ENCODE measurements at places on chromosomes 12 and 14.

DNA sequence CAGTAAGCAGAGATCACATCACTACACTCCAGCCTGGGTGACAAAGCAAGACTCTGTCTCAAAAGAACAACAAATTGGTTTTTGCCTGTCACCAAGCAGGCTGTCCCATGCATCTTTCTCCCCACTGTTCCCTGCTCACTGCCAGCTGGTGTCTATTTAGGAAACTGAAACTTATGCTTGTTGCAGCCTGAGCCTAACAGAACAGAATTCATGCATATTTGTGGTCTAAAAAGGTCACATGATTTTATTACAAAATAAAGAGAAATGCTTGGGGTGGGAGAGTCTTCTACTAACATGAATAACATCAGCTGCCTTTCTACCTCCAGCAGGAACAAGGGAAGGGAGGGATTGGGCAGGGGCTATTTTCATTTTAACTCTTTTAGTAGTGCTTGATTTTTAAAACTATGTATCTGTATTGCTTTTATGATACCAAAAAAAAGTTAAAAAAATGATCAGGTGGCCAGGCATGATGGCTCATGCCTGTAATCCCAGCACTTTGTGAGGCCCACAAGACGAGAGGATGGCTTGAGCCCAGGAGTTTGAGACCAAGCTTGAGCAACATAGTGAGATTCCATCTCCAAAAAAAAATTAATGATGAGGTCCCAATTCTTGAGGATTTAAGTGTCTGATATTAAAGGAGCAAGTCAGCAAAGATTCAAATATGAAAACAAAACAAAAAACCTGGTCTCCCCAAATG is 923 bp downstream of the STAT2 start:
- H3K4me3 ChIP-seq: peak overlapping the region; percentile 86
- no peaks in the 10 kb centered on the region for H3K27me3 ChIP-seq
- peaks cover 50% of the 10 kb centered on the region for H3K4me1 ChIP-seq
- peak; percentile 28 for DNase-seq
- H3K27ac ChIP-seq: peak overlapping the region; percentile 91

DNA sequence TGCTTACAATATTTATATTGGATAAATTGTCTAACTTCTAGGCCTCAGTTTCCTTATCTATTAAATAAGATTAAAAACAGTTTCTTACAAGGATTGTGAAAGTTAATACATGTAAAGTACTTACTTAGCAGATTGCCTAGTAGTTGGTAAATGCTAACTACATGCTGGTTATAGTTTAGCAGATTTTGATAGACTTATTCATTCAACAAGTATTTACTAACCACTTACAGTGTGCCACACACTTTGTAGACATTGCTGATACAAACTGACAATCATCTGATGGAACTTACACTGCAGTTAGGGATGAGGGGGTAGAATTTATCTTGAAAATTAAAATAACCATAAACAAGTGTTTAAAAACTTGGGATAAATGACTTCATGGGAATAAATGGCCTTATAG is 50.4 kb downstream of the ARID2 start:
- no peaks in the 10 kb centered on the region for H3K36me3 ChIP-seq
- no peak for DNase-seq
- H3K4me3 ChIP-seq: no peak overlapping the region
- peaks cover 4% of the 10 kb centered on the region for H3K4me1 ChIP-seq
- no peak overlapping the region for H3K27ac ChIP-seq

DNA sequence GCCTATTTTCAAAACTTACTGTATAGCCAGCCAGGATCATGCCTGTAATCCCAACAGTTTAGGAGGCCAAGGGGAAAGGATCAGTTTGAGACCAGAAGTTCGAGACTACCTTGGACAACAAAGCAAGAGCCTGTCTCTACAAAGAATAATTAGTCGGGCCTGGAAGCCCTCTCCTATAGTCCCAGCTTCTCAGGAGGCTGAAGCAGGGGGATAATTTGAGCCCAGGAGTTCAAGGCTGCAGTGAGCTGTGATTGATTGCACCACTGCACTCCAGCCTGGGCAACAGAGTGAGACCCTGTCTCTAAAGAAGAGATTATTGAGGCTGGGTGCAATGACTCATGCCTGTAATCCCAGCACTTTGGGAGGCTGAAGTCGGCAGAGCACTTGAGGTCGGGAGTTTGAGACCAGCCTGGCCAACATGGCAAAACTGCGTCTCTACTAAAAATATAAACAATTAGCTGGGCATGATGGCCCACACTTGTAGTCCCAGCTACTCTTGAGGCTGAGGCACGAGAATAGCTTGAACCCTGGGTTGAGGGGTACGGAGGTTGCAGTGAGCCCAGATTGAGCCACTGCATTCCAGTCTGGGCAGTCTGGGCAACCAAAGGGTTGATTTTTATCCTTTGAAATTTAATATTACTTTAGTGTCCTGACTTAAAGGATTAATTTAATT is 14.1 kb downstream of the EID3 start:
- no peaks in the 10 kb centered on the region for H3K27me3 ChIP-seq
- no peak overlapping the region for H3K27ac ChIP-seq
- DNase-seq: no peak
- no peaks in the 10 kb centered on the region for H3K4me1 ChIP-seq
- peaks cover 100% of the 10 kb centered on the region for H3K36me3 ChIP-seq
- H3K4me3 ChIP-seq: no peak overlapping the region

- H3K27ac ChIP-seq: no peak overlapping the region
- H3K27me3 ChIP-seq: no peaks in the 10 kb centered on the region
- no peaks in the 10 kb centered on the region for H3K4me1 ChIP-seq
- H3K36me3 ChIP-seq: no peaks in the 10 kb centered on the region
- DNase-seq: no peak
- H3K4me3 ChIP-seq: no peak overlapping the region
These were observed 23.9 kb upstream of the AICDA start for GRCh38 chr12:8636581-8636980.

- DNase-seq: no peak
- H3K27ac ChIP-seq: no peak overlapping the region
- no peaks in the 10 kb centered on the region for H3K36me3 ChIP-seq
- no peak overlapping the region for H3K4me3 ChIP-seq
- no peaks in the 10 kb centered on the region for H3K27me3 ChIP-seq
These were observed 37.7 kb downstream of the FGD4 start for GRCh38 chr12:32437095-32437515.

Data from spleen (tissue), 13 donors.